Activated naive CD8-positive, alpha-beta T cell treated with anti-CD3 and anti-CD28 coated beads, Interleukin-2, amount 50 U/mL, for 16 hours (primary cell): ENCODE measurements at places on chromosomes 16 and 17.

GRCh38 chr16:72721981-72722380, 325.9 kb downstream of the ZFHX3 start:
- DNase-seq, result no peak

DNA sequence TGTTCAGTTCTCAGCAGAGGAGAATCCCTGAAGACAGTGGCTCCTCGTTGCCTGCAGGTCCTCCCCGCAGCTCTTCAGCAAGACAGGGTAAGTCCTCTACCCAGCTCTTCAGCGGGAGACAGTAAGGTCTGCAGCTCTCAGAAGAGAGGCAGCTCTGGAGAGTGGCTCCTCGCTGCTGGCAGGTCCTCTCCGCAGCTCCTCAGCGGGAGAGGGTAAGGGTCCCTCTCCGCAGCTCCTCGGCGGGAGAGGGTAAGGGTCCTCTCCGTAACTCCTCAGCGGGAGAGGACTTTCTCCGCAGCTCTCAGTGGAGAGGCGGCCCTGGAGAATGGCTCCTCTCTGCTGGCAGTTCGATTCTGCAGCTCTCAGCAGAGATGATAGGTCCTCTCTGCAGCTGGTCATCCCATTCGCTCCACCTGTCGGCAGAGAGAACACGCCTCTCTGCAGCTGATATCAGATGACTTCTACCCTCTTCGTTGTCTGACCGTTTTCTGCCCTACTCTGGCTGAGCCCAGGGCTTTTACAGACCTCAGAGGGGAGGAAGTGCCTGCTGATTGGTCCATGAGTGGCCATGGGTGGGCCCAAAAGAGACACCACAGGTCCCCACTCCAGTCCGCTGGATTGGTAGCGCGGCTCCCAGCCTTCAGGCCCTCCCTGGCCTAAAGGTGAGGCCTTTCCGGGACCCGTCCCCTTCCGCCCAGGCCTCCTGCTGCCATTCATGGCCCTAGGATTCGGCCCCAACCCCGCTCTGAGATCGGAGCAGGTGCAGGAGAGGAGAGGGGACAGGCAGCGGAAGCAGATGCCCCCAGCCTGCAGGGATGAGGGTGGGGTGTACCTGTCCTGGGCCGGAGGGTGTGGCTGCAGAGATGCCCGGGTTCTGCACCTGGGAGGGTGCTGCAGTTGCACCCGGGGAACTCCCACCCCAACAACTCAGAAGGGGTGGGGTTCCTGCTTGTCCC, 11.9 kb upstream of the SHCBP1 start:
- DNase-seq, result no peak

- no peak for DNase-seq
These were observed 23.1 kb downstream of the DEF8 start for GRCh38 chr16:89971495-89972243.

DNA sequence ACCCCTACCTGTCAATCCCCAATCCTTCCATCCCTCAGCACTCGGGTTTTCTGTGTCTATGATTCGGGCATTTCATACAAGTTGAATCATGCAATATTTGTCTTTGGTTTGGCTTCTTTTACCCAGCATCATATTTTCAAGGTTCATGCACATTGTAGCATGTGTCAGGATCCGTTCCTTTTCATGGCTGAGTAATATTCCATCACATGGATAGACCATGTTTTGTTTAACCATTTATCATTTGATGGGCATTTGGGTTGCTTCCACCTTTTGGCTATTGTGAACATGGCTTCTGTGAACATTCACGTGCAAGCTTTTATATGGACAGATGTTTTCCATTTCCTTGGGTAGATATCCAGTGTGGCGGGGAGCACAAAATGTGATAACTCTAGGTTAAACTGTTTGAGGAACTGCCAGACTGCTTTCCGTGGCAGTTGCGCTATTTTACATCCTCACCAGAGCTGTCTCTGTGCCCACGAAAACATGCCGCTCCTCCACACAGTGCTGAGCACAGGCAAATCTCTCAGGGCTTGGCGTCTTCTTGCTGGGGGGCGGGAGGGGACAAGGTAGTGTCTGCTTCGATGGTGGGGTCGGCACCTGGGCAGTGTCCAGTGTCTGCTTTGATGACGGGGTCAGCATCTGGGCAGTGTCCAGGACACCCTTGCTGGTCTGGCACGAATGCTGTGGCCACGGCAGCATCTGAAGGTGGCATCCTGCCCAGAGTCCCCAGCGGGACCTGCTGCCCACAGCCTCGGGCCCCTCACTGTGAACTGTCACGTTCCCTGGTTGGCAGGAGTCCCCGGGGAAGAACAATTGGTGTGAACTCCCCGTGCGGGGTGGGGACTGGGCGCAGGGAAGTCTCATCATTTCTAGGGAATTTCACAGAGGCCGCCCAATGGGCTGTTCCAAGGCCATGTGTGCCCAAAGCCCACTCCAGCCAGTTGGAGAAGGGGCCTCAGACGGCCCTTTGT, 32.4 kb upstream of the JPH3 start:
- no peak for DNase-seq

GRCh38 chr17:17983376-17983775, 10.7 kb downstream of the DRC3 start:
- DNase-seq, result no peak

DNA sequence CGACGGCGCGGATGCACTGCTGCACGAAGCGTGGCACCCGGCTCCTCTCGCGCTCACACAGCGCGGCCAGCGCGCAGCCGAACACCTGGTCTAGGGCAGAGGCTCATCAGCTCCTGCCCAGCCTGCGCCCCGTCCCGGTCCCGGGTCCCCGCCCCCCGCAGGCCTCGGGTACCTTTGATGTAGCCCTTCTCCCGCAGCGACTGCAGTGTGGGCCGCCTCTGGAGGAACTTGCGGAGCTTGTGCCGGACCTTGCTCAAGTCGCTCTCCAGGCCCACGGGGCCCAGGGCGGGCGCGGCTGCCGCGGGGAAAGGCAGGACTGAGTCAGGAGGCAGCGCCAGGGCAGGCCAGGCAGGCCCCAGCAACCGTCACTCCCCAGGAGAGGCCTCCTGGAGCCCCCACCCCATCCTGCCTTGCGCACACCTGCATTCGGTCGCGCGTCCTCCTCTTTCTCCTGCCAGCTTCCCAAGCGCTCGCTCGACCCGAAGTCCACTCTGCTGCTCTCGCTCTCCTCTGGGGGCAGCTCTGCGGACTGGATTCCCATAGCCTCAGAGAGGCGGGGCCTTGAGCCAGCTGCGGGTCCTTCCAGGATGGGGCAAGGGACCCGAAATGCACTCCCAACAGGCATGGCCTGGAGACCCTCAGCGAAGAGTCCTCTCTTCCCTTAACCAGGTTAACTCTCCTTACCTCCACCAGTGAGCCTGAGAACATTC, 36.0 kb downstream of the ARHGAP27 start:
- no peak for DNase-seq

DNA sequence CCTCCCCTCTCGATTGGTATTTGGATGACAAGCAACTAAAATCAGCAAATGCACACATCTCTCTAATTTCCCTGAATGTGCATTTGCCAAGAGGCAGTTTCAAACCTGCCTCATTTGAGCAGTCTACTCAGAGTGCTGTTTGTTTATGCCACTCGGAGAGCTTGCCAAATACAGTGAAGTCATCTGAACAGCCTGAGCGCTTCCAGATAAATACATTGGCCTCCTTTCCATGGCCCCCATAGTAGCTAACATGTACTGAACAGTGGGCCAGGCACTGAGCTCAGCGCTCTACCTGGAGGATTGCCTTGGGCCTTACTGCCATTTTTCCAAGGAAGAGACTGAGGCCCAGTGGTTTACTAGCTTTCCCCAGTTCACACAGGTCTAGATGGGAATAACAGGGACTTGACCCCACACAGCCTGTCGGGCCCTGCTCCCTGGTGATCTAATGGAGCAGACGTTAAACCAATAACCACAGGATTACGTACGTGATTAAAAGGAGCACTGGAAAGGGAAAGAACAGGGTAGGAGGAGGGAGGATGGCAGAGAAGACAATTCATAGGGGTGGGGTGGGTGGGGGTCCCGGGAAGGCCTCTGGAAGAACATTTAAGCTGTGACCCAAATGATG, 18.7 kb upstream of the ANKRD40CL start:
- no peak for DNase-seq

DNA sequence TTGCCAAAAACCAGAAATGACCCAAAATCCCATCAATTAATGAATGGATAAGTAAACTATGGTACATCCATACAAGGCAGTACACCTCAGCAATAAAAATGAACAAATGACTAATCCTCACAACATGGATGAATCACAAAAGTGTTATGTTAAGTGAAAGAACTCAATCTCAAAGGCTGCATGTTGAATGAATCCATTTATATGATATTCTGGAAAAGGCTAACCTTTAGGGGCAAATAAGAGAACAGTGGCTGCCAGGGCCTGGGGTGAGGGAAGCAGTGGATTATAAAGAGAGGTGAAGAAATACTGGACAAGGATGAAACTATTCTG, 46.1 kb upstream of the MSI2 start:
- DNase-seq, result no peak

DNA sequence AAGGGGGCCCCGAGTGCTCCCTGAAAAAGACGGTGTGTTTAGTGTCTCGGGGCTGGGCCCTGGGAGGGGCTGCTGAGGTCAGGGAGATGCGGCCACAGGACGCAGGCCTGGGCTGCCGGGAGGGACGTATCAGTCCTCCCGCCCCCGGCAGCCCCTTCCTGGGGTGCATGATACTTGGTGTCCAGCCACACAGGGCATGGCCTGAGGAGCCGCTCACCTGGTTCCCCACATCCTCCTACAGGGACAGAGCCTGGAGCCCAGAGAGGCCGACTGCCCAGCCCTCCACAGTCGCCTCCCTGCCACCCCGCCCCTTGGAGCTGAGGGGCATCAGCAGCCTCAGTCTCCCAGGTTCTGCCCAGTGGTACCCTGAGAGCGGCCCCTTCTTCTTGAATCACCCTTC, 12.0 kb upstream of the DEF8 start:
- DNase-seq, result no peak

DNA sequence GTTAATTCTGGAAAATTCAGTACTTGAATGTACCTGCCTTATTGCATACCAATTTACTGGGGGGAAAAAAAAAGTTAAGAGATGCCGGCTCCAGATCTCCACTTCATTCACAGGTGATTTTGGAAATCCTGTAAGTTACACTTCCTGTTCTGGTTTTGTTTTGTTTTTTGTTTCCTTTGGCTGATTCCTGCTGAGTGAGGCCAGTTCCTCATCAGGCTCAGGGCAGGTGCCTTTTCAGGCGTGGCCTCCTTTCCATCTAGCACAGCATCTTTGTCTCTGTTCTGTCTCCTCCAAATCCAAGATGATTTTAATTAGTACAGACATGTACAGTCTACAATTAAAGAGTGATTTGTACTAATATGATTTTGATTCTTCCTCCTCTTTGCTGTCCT, 19.2 kb downstream of the CYB561 start:
- no peak for DNase-seq

DNA sequence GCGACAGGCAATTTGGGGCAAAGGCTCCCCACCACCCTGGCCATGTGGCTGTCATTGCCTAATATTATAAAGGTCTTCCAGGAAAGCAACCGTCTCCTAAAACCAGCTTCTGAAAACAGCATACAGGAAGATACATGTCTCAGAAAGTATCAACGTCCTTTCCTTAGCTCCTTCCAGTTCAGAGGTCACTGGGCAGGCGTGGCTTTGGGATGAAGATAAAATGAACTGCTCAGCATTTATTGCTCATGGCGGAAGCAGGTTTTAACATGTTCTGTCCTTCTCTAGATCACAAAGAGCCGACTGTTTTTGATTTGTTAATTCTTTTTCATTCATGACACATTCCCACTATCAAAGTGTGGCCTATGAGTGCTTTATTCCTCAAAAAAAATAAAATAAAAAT, 8.0 kb downstream of the CFAP20 start:
- DNase-seq, result no peak

DNA sequence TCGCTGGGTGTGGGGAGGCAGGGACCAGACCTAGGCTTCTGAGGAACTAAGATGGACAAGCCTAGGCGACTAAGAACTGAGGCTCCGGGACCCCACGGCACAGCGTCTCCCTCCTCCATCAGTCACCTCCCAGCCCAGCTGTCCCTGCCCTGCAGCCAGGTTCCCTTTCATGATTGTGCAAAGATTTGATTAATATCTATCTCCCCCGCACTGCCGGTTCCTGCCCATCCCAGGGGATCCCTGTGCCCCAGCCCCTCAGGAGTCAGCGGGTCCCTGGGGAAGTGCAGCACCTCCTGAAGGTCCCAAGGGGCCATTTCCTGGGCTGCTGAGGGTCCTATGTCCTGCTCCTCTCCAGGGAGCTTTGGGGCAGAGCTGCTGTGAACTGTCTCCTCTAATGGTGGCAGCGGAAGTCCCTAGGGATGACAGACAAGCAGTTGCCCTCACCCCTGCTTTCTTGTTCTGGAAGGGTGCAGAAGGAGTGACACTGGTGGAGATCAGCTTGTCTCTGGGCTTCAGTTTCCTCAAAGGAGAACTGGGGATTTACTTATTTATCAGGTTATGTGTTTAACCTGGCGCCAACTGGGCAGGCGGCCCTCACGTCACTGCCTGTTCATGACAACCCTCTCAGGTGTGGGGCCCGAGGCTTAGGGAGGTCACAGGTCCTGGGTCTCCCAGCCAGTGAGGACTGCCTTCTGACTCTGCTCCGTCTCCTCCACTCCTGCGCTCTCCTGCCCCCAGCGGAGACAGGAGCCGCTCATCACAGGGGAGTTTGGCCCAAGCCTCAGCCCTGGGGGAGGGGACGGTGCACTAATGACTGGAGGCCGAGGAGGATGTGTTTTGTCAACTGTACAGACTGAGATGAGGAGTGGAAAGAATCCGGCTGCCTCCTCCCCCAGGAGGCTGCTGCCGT, 1.9 kb upstream of the C16orf74 start:
- DNase-seq, result no peak

GRCh38 chr17:81451823-81452222, 56.6 kb downstream of the BAHCC1 start:
- DNase-seq, result no peak

DNA sequence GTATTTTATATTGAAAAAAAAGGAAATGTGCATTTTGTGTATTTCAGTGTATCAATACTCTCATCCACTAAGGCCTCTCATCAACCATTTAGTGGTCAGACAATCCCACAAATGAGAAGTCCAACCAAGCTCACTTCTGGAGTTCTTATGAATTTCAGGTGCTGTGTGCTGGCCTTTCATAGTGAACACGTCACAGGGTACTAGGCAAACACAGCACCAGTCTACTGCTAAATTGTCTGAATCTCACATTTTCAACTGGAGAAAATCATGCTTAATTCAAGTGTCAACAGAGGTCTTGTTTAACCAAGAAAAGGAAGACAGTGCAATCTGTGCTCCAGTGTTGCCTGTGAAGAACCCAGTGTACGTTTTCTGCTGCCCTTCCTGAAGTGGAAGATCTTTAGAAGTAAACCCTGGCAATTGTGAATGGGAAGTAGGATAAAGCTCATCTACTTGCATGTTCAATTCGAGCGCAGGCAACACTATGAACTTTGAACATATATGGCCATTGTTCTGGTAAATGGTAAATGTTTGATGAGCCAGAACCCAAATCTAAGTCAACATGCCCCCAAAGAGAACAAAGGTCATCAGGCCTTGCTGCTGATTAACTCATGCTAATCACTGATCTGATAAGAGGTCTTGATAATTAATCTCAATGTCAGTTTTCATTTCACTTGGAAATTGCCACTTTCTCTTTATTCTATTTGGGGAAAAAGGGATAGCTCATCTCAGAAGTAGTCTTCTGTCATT, 439.2 kb upstream of the SOX9 start:
- no peak for DNase-seq
